ENCODE measurements at places on chromosomes 2 and 18.

DNA sequence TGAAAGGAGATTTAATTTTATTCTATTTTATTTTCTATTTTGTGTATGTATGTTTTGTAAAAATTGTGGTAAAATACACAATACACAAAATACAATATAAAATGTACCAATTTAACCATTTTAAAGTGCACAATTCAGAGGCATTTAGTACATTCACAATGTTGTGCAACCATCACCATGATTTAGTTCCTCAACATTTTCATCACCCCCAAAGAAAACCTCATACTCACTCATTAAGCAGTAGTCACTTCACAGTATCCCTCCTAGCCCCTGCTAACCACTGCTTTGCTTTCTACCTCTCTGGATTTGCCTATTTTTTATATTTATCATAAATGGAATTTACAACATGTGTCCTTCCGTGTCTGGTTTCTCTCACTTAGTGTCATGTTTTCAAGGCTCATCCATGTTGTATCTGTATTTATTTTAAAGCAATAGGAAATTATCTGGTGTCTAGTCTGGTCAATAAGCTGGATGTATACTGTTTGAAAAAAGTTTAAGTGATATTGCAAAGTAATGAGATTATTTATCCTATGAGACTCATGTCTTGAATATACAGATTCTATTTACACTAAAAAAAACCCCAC, 77.9 kb upstream of the GLS start:
- H3K4me1 ChIP-seq = peaks cover 11% of the 10 kb centered on the region
- H3K36me3 ChIP-seq = no peaks in the 10 kb centered on the region
- no peaks in the 10 kb centered on the region for H3K27me3 ChIP-seq
- H3K27ac ChIP-seq = no peak overlapping the region
- H3K4me3 ChIP-seq = no peak overlapping the region

DNA sequence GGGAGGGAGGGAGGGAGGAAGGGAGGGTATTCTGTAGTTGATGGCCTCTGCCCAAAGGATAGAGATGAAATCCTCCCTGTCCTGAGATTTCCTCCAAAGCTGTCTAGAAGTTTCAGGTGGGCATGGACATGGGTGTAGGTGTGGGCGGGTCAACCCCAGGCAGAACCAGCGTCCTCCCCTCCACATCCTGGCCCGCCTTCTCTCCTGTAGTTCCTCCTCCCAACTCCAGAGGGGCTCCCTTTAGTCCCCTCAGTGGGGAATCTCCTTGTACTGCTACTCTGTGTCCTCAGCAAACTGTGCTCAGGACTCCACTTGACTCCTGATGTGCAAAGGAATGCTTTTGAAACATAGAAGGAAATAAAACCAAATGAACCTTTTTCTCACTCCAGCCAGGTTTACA, 88.1 kb downstream of the MRPS9 start:
- H3K4me3 ChIP-seq = no peak overlapping the region
- no peak for DNase-seq
- peaks cover 20% of the 10 kb centered on the region for H3K4me1 ChIP-seq
- peaks cover 2% of the 10 kb centered on the region for H3K36me3 ChIP-seq
- peaks cover 7% of the 10 kb centered on the region for H3K27me3 ChIP-seq
- no peak overlapping the region for H3K27ac ChIP-seq

DNA sequence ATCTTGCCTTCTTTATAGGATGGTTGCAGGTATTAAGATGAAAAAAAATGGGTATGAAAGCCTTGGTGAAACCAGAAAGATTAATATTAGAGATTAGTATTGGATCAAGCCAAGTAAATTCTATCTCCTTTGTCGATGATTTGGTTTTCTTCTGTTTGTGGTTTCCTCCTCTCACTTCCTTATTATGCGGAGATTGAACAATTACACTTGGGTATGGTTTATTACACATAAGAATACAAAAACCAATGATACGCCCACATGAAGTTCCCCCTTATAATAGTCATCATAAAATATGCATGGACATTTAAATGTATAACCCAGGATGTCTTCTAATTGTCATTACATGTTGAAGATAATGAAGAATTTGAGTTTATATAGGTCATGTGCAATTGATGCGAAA, 4.9 kb downstream of the LTBP1 start:
- H3K27me3 ChIP-seq = peaks cover 44% of the 10 kb centered on the region
- peaks cover 1% of the 10 kb centered on the region for H3K36me3 ChIP-seq
- peaks cover 6% of the 10 kb centered on the region for H3K4me1 ChIP-seq
- H3K4me3 ChIP-seq = no peak overlapping the region

GRCh38 chr2:239225871-239226561, 174.8 kb downstream of the HDAC4 start:
- peaks cover 85% of the 10 kb centered on the region for H3K4me1 ChIP-seq
- no peak for DNase-seq

DNA sequence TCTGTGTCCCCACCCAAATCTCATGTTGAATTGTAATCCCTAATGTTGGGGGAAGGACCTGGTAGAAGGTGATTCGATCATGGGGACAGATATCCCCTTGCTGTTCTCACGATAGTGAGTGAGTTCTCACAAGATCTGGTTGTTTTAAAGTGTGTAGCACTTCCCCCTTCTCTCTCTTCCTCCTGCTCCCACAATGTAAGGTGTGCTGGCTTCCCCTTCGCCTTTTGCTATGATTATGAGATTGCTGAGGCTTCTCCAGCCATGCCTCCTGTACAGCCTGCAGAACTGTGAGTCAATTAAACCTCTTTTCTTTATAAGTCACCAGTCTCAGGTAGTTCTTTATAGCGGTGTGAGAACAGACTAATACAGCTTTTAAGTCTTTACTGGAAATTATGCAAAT, 193.3 kb upstream of the RBBP8 start:
- H3K36me3 ChIP-seq = no peaks in the 10 kb centered on the region
- no peak overlapping the region for H3K4me3 ChIP-seq
- peaks cover 5% of the 10 kb centered on the region for H3K27me3 ChIP-seq

- no peaks in the 10 kb centered on the region for H3K27me3 ChIP-seq
- DNase-seq = no peak
- no peak overlapping the region for H3K27ac ChIP-seq
- peaks cover 3% of the 10 kb centered on the region for H3K4me1 ChIP-seq
- peaks cover 32% of the 10 kb centered on the region for H3K36me3 ChIP-seq
Measured at GRCh38 chr2:108893277-108893676, 95.7 kb downstream of the EDAR start.

DNA sequence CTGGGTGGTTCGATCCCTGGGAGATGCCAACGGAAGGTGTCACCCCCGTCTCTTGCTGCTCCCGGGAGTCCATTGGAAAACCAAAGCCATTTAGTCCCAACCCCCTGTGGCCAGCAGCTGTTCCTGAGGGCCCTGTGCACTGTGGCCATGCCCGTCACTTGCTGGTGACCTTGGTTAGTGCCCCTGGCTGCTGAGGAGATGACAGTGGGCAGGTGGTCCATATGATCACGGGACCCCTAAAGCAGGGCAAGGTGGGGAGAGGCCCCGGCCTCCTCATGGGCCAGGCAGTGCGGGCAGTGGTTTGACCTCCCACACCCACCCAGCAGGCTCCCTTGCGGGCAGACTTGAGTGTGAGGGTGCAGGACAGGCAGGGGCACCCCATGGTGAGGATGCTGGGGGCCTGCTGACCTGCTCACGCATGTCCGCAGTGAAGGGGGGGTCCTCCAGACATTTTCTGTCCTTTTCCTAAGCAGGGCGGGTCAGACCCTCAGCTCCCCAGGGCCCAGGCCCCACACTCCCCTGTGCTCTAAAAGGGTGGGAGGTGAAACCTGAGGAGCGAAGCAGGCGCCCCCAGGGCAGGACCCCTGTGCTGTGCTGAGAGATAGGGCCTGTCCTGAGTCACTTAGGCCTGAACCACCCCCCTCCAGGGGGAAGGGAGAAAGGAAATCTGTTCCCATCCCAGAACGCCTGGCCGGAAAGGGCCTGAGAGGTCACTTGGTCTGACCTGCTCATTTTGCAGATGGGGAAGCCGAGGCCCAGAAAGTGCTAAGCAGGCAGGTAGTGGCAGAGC, 6.8 kb downstream of the ITM2C start:
- H3K4me3 ChIP-seq = no peak overlapping the region
- H3K4me1 ChIP-seq = peaks cover 37% of the 10 kb centered on the region
- H3K27me3 ChIP-seq = no peaks in the 10 kb centered on the region
- no peaks in the 10 kb centered on the region for H3K36me3 ChIP-seq

Measured in activated T-cell treated with anti-CD3 and anti-CD28 coated beads, Interleukin-2, amount 50 U/mL, for 72 hours (primary cell).